ENCODE measurements at places on chromosomes 2 and 18. TPM values are rescaled to one million over a fixed set of nuclear protein-coding genes. Genes with fewer than 3 reads are reported as not detected.

DNA sequence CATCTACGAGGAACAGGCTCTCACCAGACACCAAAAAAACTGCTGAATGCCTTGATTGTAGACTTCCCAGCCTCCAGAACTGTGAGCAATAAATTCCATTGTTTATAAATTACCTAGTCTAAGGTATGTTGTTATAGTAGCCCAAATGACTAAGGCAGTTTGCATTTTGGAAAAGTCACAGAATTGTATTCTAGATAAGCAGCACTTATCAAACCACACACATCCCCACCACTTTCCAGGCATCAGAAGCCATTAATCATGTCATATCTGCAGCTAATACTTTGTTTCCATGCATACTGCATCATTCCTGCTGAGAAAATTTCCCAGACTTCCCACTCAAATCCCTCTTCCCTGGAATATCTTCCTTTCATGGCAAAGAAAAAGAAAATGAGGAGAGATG is 187.2 kb downstream of the INO80D start:
- DNase-seq: no peak
- no peaks in the 10 kb centered on the region for H3K4me1 ChIP-seq
- H3K27ac ChIP-seq: no peak overlapping the region
- no peaks in the 10 kb centered on the region for H3K36me3 ChIP-seq
- H3K27me3 ChIP-seq: peaks cover 17% of the 10 kb centered on the region
- H3K4me3 ChIP-seq: no peak overlapping the region

- no peak for DNase-seq
- no peaks in the 10 kb centered on the region for H3K4me1 ChIP-seq
- H3K27ac ChIP-seq: no peak overlapping the region
- H3K27me3 ChIP-seq: no peaks in the 10 kb centered on the region
- H3K36me3 ChIP-seq: no peaks in the 10 kb centered on the region
Observed at GRCh38 chr2:228827056-228827700, 443.9 kb downstream of the PID1 start.

The TCF23 gene
- total RNA-seq: not detected

The OTOF gene
- total RNA-seq: not detected

The EFEMP1 gene
- 14.7 TPM for total RNA-seq

The REG1B gene
- not detected for total RNA-seq

The ITPRIPL1 gene
- total RNA-seq: 1.7 TPM

The TMEFF2 gene
- total RNA-seq: 0.64 TPM

The FSIP2 gene
- 0.27 TPM for total RNA-seq

The FEV gene
- total RNA-seq: not detected

The KLHL29 gene
- total RNA-seq: 11.9 TPM

- no peak overlapping the region for H3K4me3 ChIP-seq
- no peak overlapping the region for H3K27ac ChIP-seq
- H3K36me3 ChIP-seq: no peaks in the 10 kb centered on the region
- DNase-seq: no peak
- peaks cover 27% of the 10 kb centered on the region for H3K27me3 ChIP-seq
Observed at GRCh38 chr2:168910330-168910729, 9.2 kb downstream of the G6PC2 start.

- no peaks in the 10 kb centered on the region for H3K4me1 ChIP-seq
- H3K27ac ChIP-seq: no peak overlapping the region
- H3K27me3 ChIP-seq: peaks cover 22% of the 10 kb centered on the region
- no peak overlapping the region for H3K4me3 ChIP-seq
Observed at GRCh38 chr2:128781585-128782385, 463.1 kb upstream of the HS6ST1 start.

The PASK gene
- 53.3 TPM for total RNA-seq

The ASAP2 gene
- total RNA-seq: 75.1 TPM

GRCh38 chr2:10260130-10260529 is 42.6 kb upstream of the HPCAL1 start:
- no peak for DNase-seq
- no peak overlapping the region for H3K4me3 ChIP-seq
- H3K4me1 ChIP-seq: no peaks in the 10 kb centered on the region
- no peak overlapping the region for H3K27ac ChIP-seq

The AGBL5 gene
- 25.2 TPM for total RNA-seq

The PRKAG3 gene
- not detected for total RNA-seq

The C2orf42 gene
- 20.2 TPM for total RNA-seq

DNA sequence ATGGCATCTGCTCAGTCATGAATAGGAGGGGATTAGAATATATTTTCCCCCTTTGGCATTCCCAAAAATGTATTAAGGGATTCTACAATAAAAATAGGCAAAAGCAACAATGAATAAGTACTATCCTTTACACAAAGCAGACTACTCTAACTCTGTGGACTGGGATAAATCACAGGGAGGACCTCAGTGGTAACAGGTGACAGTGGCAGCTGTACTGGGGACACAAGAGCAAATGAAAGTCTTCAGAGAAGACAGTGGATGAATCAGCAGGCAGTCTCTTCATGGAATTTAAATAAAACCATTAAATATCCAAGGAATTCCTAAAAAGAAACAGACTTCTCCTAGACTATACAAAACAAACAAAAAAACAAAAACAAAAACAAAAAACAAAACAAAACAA is 4.8 kb downstream of the CDH7 start:
- no peak overlapping the region for H3K4me3 ChIP-seq
- no peaks in the 10 kb centered on the region for H3K27me3 ChIP-seq
- no peaks in the 10 kb centered on the region for H3K36me3 ChIP-seq
- H3K27ac ChIP-seq: no peak overlapping the region
- no peak for DNase-seq
- H3K4me1 ChIP-seq: peaks cover 15% of the 10 kb centered on the region

DNA sequence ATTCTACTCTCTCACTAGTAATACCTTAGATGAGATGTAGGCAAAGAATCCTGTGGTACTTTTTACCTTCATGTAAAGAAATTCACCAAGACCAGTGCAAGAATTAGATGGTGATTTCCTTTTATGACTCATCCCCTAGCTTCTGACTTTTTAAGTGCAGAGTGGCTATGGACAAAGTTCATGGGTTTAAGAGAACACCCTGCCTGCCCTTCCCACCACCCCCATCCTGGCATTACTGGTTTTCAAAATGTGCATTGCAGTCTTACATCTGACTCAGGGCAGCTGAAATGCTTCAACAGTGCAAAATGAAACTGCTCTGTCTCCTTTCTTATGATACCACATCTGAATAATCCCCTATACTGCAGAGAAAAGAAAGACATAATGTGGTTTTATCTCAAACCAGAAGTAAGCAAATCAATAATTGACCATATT is 22.6 kb downstream of the MAIP1 start:
- DNase-seq: peak; percentile 84
- H3K4me3 ChIP-seq: peak overlapping the region; percentile 50
- H3K4me1 ChIP-seq: peaks cover 68% of the 10 kb centered on the region
- H3K27ac ChIP-seq: peak overlapping the region; percentile 79
- H3K27me3 ChIP-seq: no peaks in the 10 kb centered on the region
- peaks cover 22% of the 10 kb centered on the region for H3K36me3 ChIP-seq

The IL36G gene
- total RNA-seq: not detected

GRCh38 chr2:176755537-176756135 is 457.0 kb upstream of the HNRNPA3 start:
- H3K27ac ChIP-seq: no peak overlapping the region
- no peak overlapping the region for H3K4me3 ChIP-seq
- no peaks in the 10 kb centered on the region for H3K36me3 ChIP-seq
- H3K27me3 ChIP-seq: peaks cover 23% of the 10 kb centered on the region

GRCh38 chr2:159946326-159946999 is 116.0 kb downstream of the PLA2R1 start:
- no peaks in the 10 kb centered on the region for H3K4me1 ChIP-seq
- no peaks in the 10 kb centered on the region for H3K27me3 ChIP-seq
- H3K27ac ChIP-seq: no peak overlapping the region
- H3K4me3 ChIP-seq: no peak overlapping the region
- no peak for DNase-seq

The RFTN2 gene
- 0.05 TPM for total RNA-seq

- no peaks in the 10 kb centered on the region for H3K27me3 ChIP-seq
- H3K4me3 ChIP-seq: no peak overlapping the region
- peaks cover 41% of the 10 kb centered on the region for H3K36me3 ChIP-seq
- H3K27ac ChIP-seq: no peak overlapping the region
- no peak for DNase-seq
Observed at GRCh38 chr2:113896791-113897190, 6.9 kb downstream of the ACTR3 start.

- peaks cover 40% of the 10 kb centered on the region for H3K4me1 ChIP-seq
- H3K4me3 ChIP-seq: peak overlapping the region; percentile 25
- H3K36me3 ChIP-seq: no peaks in the 10 kb centered on the region
- peak; percentile 68 for DNase-seq
- peak overlapping the region; percentile 7 for H3K27ac ChIP-seq
- peaks cover 7% of the 10 kb centered on the region for H3K27me3 ChIP-seq
Observed at GRCh38 chr18:63099848-63100629, 219.5 kb downstream of the BCL2 start.

The RBM43 gene
- 5.2 TPM for total RNA-seq
